ENCODE measurements at places on chromosomes 11 and 22.

GRCh38 chr11:121521145-121522042, 68.6 kb upstream of the SORL1-AS1 start:
- DNase-seq: no peak

DNA sequence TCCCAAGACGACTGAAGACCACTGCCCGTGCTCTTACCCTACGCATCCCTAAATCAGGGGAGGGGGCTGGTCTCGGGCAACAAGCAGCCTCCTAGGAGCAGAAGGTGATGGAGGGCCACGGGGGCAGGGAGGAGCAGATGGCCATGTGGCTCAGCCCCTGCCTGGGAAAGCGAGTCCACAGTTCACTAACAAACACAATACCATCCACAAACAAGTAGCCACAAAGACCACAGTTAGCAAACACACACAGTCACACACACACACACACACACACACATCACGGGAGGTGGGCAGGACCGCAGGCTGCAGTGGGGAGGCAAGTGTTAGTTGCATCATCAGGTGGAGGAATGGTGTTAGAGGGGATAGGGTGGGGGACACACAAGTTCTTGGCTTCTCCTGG, 13.2 kb upstream of the FXYD2 start:
- no peak for DNase-seq

- DNase-seq: no peak
Observed at GRCh38 chr11:12725055-12725862, 51.0 kb downstream of the TEAD1 start.

GRCh38 chr11:43576803-43577521, 103.6 kb upstream of the HSD17B12 start:
- no peak for DNase-seq

GRCh38 chr11:134592391-134592990, 180.4 kb upstream of the B3GAT1 start:
- DNase-seq: no peak

DNA sequence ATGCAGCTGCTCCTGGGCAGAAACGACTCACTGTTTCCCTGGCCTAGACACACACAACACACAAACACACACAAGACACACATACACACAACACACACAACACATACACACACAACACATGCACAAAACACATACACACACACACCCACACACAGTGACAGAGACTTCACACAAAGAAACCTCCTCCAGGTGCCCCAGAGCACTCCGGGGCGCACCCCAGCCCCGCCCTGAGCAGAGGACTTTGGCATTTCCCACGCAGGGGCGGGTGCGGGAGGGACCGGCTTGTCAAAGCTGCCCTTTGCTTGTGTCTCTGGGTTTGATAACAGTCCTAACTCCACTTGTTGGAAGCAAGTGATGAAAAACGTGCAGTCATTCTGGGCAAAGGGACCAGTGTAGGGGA, 6.5 kb downstream of the APOBEC3A start:
- no peak for DNase-seq

DNA sequence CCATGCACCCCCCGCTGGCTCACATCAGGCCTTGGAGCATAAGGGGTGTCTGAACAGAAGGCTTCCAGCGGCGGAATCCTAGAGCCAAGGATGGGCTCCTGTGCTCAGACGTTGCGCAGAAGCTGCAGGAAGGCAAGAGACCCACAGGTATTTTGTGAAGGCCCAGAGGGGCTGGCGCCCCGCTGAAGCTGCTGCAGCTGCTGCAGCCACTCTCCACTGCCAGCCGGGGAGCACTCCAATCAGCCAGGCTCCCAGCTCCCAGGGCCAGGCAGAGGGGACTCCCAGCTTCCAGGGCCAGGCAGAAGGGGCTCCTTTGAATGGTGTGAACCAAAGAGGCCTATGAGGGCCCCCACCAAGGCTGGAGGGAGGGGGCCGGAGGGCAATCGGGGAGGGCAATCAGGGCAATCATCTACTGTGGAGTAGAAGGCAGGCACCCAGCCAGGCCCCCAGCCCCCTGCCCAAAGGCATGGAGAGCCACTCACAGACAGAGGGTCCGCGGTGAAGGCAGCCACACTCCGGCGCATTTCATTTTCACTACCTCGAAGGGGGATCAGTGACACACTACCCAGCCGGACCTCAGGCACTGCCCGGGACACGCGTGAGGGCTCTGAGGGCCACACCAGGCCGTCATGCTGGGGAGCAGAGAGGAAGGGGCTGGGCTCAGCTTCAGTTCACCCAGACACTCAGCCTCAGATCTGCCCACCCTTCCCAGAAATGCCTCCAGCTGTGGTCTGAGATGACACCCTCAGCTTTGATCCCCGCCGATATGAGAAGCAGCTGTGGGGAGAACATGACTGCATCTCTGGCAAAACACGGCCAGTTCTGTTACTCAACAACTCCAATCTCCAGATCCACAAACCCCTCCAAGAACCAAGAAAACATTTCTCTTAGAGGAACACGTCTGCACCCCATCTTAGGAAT, 11.6 kb upstream of the PDE2A start:
- DNase-seq: no peak

GRCh38 chr11:101327908-101328307, 198.3 kb upstream of the PGR start:
- DNase-seq: no peak

GRCh38 chr11:65919573-65920371, 546 bp downstream of the DRAP1 start:
- DNase-seq: no peak

DNA sequence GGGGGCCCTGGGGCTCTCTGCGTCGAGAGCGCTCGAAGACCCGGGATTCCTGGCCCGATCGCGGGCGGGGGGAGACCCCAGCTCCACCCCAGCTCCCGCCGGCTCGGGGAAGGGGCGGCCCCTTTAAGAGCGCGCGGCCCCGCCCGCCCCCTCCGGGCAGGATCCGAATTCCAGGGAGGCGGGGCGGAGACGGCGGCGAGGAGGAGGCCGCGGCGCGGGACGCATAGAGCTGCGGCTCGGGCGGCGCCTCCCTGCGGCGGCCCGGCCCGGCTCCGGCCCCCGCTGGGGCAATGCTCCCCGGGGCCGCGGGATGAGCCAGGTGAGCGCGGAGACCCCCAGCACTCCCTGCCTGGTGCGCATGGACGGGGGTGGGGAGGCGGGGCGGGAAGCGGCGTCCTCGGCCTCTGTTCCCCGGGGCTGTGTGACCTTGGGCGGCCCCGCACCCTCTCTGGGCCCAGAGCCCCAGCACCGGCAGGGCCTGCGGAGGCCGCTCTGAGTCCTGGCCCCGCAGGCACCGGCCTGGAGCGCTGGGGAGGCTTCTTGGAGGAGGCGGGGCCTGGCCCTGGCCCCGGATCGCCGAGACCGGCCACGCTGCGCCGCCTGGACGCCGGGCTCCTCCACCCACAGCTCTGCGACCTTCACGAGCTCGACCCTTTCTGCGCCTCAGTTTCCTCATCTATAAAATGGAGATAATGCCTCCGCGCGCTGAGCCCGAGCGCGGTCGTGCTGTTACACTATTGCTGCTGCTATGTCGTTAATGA, 565 bp downstream of the GAS2L1 start:
- no peak for DNase-seq

DNA sequence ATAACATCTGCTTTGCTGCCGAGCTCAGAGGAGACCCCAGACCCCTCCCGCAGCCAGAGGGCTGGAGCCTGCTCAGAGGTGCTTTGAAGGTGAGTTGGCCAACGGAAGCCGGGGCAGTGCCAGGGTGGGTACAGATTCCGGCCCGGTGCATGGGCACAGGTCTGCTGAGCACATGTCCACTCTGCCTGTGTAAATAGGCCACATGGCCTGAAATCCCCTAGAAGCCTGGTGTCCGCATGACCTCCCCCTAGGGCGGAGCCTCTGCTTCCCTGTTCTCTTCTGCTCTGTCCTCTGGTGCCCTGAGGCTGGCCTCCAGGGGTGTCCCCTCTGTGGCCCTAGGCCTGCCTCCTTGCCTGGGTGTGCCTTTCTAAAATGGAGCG, 19.6 kb upstream of the TXNRD2 start:
- DNase-seq: no peak

- no peak for DNase-seq
Observed at GRCh38 chr11:102422817-102423712, 29.5 kb downstream of the TMEM123 start.
